ENCODE measurements at places on chromosomes 7 and 10. TPM values are rescaled to one million over a fixed set of nuclear protein-coding genes. Genes with fewer than 3 reads are reported as not detected.

The HOXA11 gene
- 0.16 TPM for total RNA-seq

The STN1 gene
- total RNA-seq: 40.4 TPM

The C10orf105 gene
- under 0.01 TPM for total RNA-seq

The TRPV5 gene
- not detected for total RNA-seq

The ZNF735 gene
- not detected for total RNA-seq

The HIP1 gene
- total RNA-seq: 10.2 TPM

The KCTD7 gene
- 11.5 TPM for total RNA-seq

The CCDC71L gene
- total RNA-seq: 13.7 TPM

The GIMAP4 gene
- not detected for total RNA-seq

The CYP2C18 gene
- total RNA-seq: 0.09 TPM

The CLDN15 gene
- 2.5 TPM for total RNA-seq

The CYP3A5 gene
- total RNA-seq: 3.1 TPM

The KLLN gene
- 0.47 TPM for total RNA-seq

The STRIP2 gene
- total RNA-seq: 0.77 TPM

The PRPS1L1 gene
- not detected for total RNA-seq

The TMEM273 gene
- total RNA-seq: not detected

The TTYH3 gene
- total RNA-seq: 37.3 TPM

The NEUROD6 gene
- not detected for total RNA-seq
